ENCODE measurements at places on chromosomes 3 and 15. TPM values are rescaled to one million over a fixed set of nuclear protein-coding genes. Genes with fewer than 3 reads are reported as not detected.

The RASGRF1 gene
- 0.13 TPM for total RNA-seq

The ABI3BP gene
- total RNA-seq: 189 TPM

- DNase-seq: no peak
- no peaks in the 10 kb centered on the region for H3K27me3 ChIP-seq
- no peak overlapping the region for H3K4me3 ChIP-seq
- H3K36me3 ChIP-seq: peaks cover 11% of the 10 kb centered on the region
Measured at GRCh38 chr15:90810354-90810753, 58.0 kb upstream of the FURIN start.

The CTDSPL2 gene
- 68.8 TPM for total RNA-seq

DNA sequence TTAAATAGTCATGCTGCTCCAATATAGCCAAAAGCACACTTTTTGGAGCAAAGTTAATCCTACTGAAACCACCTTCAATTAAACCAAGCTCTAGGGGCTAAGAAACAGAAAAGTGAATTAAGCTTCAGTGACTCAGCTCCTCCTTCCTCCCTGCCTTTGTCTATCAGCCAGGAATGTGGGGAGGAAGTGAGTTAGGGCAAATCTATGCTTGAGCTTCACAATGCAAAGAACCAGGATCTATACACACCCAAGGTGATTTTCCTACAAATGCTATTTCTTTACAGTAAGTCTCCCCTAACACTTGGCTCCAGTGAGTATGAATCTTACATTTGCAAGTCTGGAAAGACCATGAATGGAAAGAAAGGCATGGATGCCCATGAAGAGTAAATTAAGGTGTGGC, 212.1 kb downstream of the P3H2 start:
- no peak for DNase-seq
- no peaks in the 10 kb centered on the region for H3K36me3 ChIP-seq
- no peak overlapping the region for H3K27ac ChIP-seq
- no peaks in the 10 kb centered on the region for H3K4me1 ChIP-seq

DNA sequence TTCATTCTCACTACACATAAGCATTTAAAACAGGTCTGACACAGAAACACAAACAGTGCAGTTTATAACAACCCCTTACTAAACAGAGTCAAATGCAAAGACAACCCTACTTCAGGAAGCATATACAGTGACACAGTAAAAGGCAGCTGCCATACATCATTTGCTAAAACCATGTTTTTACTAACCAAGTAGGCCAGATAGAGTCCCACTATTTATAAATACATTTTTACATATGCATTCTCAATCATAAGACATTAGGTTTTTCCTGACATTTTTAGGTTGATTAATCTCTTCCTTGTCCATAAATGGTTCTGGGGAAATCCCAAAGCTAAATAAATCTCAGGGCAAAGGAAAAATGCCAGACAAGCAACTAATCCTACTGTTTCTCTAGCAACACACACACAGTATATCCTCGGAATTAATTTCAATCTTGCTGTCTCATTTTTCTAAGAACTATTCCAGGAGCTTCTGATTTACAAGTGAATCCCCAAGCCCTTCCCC, 39.0 kb downstream of the CHAC1 start:
- no peak overlapping the region for H3K4me3 ChIP-seq
- no peak overlapping the region for H3K27ac ChIP-seq
- no peaks in the 10 kb centered on the region for H3K27me3 ChIP-seq
- peaks cover 51% of the 10 kb centered on the region for H3K36me3 ChIP-seq

The CIAO2A gene
- 48.4 TPM for total RNA-seq

GRCh38 chr3:5053021-5053831, 68.9 kb upstream of the ARL8B start:
- H3K27me3 ChIP-seq: no peaks in the 10 kb centered on the region
- no peak for DNase-seq
- peaks cover 24% of the 10 kb centered on the region for H3K4me1 ChIP-seq
- peak overlapping the region; percentile 9 for H3K27ac ChIP-seq
- no peak overlapping the region for H3K4me3 ChIP-seq
- no peaks in the 10 kb centered on the region for H3K36me3 ChIP-seq

DNA sequence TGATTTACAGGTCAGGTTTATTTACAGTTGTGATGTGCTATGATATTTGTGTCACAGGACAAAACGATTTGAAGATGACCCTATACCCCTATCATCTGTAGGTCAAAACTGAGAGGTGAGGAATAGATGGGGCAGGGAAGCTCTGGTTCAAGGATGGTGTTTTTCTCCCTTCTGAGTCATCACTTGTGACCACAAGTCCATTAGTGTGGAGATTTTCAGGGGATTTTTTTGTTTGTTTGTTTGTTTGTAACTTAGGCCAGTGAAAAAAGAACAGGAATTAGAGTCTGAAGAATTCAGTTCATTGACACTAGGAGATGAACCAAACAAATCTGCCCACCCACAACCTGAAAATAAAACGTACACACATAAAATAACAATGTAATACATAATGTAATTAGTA, 62.7 kb upstream of the FAM98B start:
- DNase-seq: no peak
- no peaks in the 10 kb centered on the region for H3K36me3 ChIP-seq
- H3K27ac ChIP-seq: no peak overlapping the region
- no peaks in the 10 kb centered on the region for H3K4me1 ChIP-seq

DNA sequence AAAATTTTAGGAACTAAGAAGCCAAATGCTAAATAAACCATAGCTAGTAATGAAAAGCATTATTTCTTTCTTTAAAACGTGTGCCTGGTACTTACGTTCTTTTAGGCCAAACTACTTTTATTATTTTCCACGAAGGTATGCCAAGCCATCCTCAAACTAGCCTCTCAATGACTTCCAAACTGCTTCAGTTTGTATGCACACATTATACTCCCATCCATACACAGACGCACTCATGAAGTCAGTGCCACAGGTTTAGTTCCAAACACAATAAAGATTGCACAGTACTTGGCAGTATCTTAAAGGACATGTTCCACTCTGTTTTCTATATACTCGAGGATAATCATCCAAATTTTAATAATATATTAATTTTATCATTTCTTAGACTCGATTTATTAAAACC, 609.2 kb upstream of the ZNF385D start:
- no peaks in the 10 kb centered on the region for H3K36me3 ChIP-seq
- no peaks in the 10 kb centered on the region for H3K4me1 ChIP-seq
- no peak overlapping the region for H3K4me3 ChIP-seq
- DNase-seq: peak; percentile 84
- no peaks in the 10 kb centered on the region for H3K27me3 ChIP-seq

The CHL1 gene
- total RNA-seq: 4.2 TPM

The ISLR2 gene
- total RNA-seq: 1.4 TPM

- no peak overlapping the region for H3K27ac ChIP-seq
- no peaks in the 10 kb centered on the region for H3K27me3 ChIP-seq
- peaks cover 15% of the 10 kb centered on the region for H3K4me1 ChIP-seq
- H3K4me3 ChIP-seq: no peak overlapping the region
Measured at GRCh38 chr3:172294223-172294806, 153.9 kb downstream of the GHSR start.

DNA sequence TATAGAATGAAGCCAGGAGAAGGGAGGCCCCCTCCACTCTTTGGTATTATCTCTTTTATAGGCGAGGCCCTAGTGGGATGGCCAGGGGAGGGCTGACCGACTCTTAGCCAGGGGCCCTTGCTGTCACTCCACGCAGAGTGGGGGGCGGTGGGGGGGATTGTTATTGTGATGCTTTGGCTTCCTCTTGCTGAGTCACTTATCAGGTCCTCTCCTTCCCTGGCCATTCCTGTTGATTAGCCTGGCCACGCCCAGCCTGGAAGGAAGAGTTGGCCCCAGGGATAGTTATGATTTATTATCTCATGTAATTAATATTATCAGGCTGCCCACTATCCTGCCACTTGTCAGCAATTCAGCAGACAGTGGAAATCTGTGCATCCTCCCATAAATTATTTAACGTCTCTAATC, 25.5 kb upstream of the SKOR1 start:
- H3K4me3 ChIP-seq: no peak overlapping the region
- H3K36me3 ChIP-seq: peaks cover 15% of the 10 kb centered on the region
- no peak overlapping the region for H3K27ac ChIP-seq

- H3K4me3 ChIP-seq: no peak overlapping the region
- H3K27ac ChIP-seq: no peak overlapping the region
Measured at GRCh38 chr3:35437381-35437780, 201.9 kb upstream of the ARPP21 start.

GRCh38 chr3:126485176-126485897, 9.6 kb upstream of the ZXDC start:
- H3K27ac ChIP-seq: no peak overlapping the region
- peaks cover 2% of the 10 kb centered on the region for H3K27me3 ChIP-seq
- no peak overlapping the region for H3K4me3 ChIP-seq
- peaks cover 50% of the 10 kb centered on the region for H3K4me1 ChIP-seq
- H3K36me3 ChIP-seq: no peaks in the 10 kb centered on the region

GRCh38 chr3:184481984-184482671, 79.5 kb upstream of the EPHB3 start:
- no peak overlapping the region for H3K27ac ChIP-seq
- H3K36me3 ChIP-seq: no peaks in the 10 kb centered on the region
- DNase-seq: no peak
- H3K4me1 ChIP-seq: no peaks in the 10 kb centered on the region

The HDC gene
- total RNA-seq: 0.62 TPM

DNA sequence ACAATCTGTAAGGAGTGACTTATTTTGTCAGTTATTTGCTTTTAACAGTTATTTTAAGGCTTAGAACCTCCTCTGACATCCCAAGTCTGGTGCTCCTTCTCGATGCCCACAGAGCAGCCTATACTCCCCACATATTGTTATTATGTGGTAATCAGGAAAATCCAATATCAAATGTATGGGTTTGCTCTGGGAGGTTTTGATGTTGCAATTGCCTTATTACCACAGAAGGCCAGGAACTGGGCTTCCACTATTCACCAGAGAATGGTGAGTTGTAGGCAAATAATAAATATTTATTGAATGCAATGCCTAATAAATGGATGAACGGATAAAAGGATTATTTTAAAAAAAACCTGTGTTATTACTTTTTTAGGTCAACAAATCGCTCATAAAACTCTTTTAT, 12.2 kb downstream of the NEK10 start:
- H3K4me1 ChIP-seq: peaks cover 5% of the 10 kb centered on the region
- no peak overlapping the region for H3K4me3 ChIP-seq
- no peaks in the 10 kb centered on the region for H3K27me3 ChIP-seq
- H3K36me3 ChIP-seq: no peaks in the 10 kb centered on the region
- H3K27ac ChIP-seq: no peak overlapping the region

GRCh38 chr3:40583691-40584090, 58.9 kb downstream of the ZNF621 start:
- DNase-seq: no peak
- no peaks in the 10 kb centered on the region for H3K27me3 ChIP-seq
- H3K36me3 ChIP-seq: no peaks in the 10 kb centered on the region
- H3K4me1 ChIP-seq: peaks cover 24% of the 10 kb centered on the region
- H3K4me3 ChIP-seq: no peak overlapping the region

DNA sequence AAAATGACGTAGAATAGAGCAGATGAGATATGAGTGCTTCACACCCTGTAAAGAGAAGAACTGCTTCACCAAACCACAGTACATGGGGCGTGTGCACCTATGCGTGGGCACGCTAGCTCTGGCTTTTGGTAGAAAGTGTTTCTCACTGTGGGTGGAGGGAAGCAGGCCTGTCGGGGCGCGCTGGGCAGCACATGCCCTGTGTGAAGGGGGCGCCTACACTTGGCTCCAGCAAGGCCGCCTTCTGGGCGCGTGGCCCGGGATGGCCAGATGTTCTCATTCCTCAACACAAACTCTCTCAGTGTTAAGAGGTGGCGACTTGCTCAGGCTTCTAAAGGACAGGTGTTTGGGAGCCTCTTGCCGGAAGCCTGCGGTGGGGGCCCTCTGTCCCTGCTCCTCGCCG, 90.0 kb downstream of the FBLN2 start:
- H3K36me3 ChIP-seq: no peaks in the 10 kb centered on the region
- peak; percentile 55 for DNase-seq

GRCh38 chr15:66850078-66850991, 148.3 kb downstream of the SMAD6 start:
- peaks cover 15% of the 10 kb centered on the region for H3K27me3 ChIP-seq
- peaks cover 20% of the 10 kb centered on the region for H3K4me1 ChIP-seq
- no peaks in the 10 kb centered on the region for H3K36me3 ChIP-seq
- DNase-seq: no peak
- H3K4me3 ChIP-seq: no peak overlapping the region

The PDZRN3 gene
- 57.1 TPM for total RNA-seq

The CLPX gene
- 33.9 TPM for total RNA-seq

The AMIGO3 gene
- 1.2 TPM for total RNA-seq

GRCh38 chr3:73480187-73480672, 144.5 kb downstream of the PDZRN3 start:
- peak; percentile 59 for DNase-seq
- peaks cover 15% of the 10 kb centered on the region for H3K4me1 ChIP-seq
- H3K36me3 ChIP-seq: peaks cover 5% of the 10 kb centered on the region
- H3K27me3 ChIP-seq: no peaks in the 10 kb centered on the region

GRCh38 chr3:50248387-50248786, 12.4 kb downstream of the GNAI2 start:
- DNase-seq: no peak
- peaks cover 70% of the 10 kb centered on the region for H3K4me1 ChIP-seq
- no peaks in the 10 kb centered on the region for H3K27me3 ChIP-seq
- H3K4me3 ChIP-seq: no peak overlapping the region
- H3K27ac ChIP-seq: peak overlapping the region; percentile 78

The LYZL4 gene
- not detected for total RNA-seq

- H3K4me3 ChIP-seq: no peak overlapping the region
- peak overlapping the region; percentile 83 for H3K27ac ChIP-seq
- peaks cover 77% of the 10 kb centered on the region for H3K4me1 ChIP-seq
- no peaks in the 10 kb centered on the region for H3K36me3 ChIP-seq
- DNase-seq: peak; percentile 93
Measured at GRCh38 chr3:195760345-195761122, 39.8 kb downstream of the MUC20 start.

All from muscle of leg (tissue), 16 donors.